ENCODE measurements at places on chromosomes 1 and 21. TPM values are rescaled to one million over a fixed set of nuclear protein-coding genes. Genes with fewer than 3 reads are reported as not detected.
A peak's percentile ranks its signal among the peaks of the same experiment; 100 is the strongest.

DNA sequence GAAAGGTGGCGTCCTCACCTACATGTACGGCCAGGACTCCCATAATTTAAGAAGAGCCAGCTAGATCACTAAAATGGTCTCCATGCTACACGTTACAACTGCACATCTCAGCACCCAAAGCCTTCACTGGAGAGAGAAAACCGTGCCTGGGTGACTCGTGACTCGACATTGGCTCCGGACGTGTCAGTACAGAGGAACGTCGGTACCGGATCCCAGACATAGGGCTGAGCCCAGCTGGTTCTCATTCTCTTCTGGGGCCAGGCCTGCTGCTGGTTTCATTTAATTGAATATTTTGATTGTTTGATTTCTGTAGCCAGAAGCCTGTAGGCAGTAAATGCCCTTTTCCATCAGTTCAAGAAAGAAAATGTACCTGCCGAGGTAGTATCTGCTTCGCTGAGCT lies 93.1 kb downstream of the HHIPL2 start:
- H3K36me3 ChIP-seq, result no peaks in the 10 kb centered on the region
- no peak overlapping the region for H3K27ac ChIP-seq
- no peak for DNase-seq
- H3K4me1 ChIP-seq, result peaks cover 9% of the 10 kb centered on the region
- no peaks in the 10 kb centered on the region for H3K27me3 ChIP-seq

- H3K36me3 ChIP-seq, result no peaks in the 10 kb centered on the region
- no peak for DNase-seq
- H3K4me1 ChIP-seq, result no peaks in the 10 kb centered on the region
- H3K4me3 ChIP-seq, result no peak overlapping the region
These were observed 14.7 kb downstream of the NMNAT2 start for GRCh38 chr1:183403498-183403897.

- no peaks in the 10 kb centered on the region for H3K27me3 ChIP-seq
- H3K4me1 ChIP-seq, result peaks cover 6% of the 10 kb centered on the region
These were observed 7.0 kb downstream of the PTCH2 start for GRCh38 chr1:44835738-44836675.

DNA sequence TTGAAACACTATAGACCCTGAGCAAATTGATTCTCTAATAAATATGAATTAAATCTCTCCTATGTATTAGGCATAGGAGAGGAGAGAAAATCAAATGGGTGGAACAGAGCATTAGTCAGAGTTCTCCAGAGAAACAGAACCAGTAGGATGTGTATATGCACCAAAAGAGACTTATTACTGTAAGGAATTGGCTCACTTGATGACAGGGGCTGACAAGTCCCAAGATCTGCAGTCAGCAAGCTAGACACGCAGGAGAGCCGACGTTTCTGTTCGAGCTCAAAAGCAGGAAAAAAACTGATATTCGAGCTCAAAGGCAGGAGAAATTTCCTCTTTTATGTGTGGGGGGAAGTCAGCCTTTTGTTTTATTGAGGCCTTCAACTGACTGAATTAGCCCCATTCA lies 259.2 kb upstream of the KAZN start:
- no peaks in the 10 kb centered on the region for H3K4me1 ChIP-seq
- no peak overlapping the region for H3K4me3 ChIP-seq
- H3K27me3 ChIP-seq, result no peaks in the 10 kb centered on the region
- DNase-seq, result no peak
- H3K36me3 ChIP-seq, result no peaks in the 10 kb centered on the region
- H3K27ac ChIP-seq, result no peak overlapping the region

DNA sequence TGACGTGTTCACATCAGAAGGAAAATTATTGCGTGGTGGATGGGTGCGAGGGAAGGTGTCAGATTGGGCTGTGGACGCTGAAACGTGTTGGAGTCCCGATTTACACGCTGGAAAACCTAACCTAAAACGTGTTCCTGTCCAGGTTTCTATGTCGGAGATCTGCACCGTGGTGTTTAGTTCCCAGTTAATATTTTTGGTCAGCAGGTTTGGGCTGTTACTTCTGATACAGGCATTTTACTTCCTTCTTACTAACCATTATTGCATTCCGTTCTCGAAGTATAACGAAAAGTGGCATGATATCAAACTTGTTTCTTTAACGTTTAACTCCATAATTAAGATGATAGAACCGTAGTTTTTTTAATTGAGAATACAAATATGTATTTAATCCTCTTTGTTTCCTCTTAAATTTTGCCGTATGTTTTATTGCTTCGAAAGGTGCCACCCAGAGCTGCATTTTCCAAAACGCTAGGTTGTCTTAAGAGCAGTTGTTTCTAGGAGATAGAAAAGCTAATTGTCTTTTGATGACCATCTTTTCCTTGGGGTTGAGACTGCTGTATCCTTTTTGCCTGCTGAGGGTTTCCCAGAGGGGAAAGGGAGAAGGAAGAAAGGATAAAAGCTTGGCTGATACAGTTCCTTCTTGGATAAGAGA lies 1.3 kb downstream of the ADARB1 start:
- H3K4me1 ChIP-seq, result peaks cover 54% of the 10 kb centered on the region
- H3K27me3 ChIP-seq, result no peaks in the 10 kb centered on the region
- DNase-seq, result no peak
- no peak overlapping the region for H3K27ac ChIP-seq
- no peaks in the 10 kb centered on the region for H3K36me3 ChIP-seq
- H3K4me3 ChIP-seq, result peak overlapping the region; percentile 49

DNA sequence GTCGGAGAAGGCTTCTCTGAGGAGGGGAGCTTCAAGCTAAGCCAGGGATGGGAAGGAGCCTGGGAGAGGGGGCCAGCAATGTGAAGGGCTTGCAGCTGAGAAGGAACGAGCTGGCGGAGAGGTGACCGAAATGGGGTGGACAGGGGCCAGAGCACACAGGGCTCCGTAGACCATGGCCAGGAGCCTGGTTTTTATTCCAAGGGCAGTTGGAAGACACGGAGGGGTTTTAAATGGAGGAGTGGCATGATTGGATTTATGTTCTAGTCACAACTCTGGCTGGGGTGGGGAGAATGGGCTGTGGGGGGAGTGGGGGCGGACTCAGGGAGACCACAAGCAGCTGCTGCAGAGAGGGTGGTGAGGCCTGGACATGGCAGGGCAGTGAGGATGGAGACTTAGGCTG lies 5.1 kb upstream of the EPS8L3 start:
- DNase-seq, result peak; percentile 4
- no peak overlapping the region for H3K4me3 ChIP-seq
- H3K4me1 ChIP-seq, result peaks cover 6% of the 10 kb centered on the region
- no peak overlapping the region for H3K27ac ChIP-seq

DNA sequence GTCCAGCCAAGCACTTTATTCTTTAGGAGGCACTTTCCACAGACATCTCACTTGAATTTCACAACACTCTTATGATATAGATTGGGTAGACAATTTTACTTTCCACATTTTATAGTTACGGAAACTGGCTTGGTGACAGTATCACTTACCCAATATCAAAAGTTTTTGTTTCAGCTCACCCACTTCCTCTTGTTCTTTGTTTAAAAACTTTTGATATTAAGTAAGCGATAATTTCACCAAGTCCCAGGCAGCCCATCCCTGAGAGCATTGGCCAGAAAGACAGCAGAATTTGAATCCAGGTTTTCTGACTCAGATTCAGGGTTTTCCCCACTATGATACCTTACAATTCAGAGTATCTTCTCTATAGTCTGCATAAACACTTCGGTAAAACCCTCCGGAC lies 60.0 kb downstream of the LRIG2 start:
- no peak for DNase-seq
- no peak overlapping the region for H3K4me3 ChIP-seq
- H3K36me3 ChIP-seq, result no peaks in the 10 kb centered on the region
- H3K4me1 ChIP-seq, result peaks cover 3% of the 10 kb centered on the region

- H3K4me1 ChIP-seq, result peaks cover 28% of the 10 kb centered on the region
- peaks cover 35% of the 10 kb centered on the region for H3K27me3 ChIP-seq
- H3K36me3 ChIP-seq, result no peaks in the 10 kb centered on the region
- peak; percentile 58 for DNase-seq
- H3K27ac ChIP-seq, result peak overlapping the region; percentile 76
These were observed 569 bp downstream of the ATF3 start for GRCh38 chr1:212608959-212609700.

DNA sequence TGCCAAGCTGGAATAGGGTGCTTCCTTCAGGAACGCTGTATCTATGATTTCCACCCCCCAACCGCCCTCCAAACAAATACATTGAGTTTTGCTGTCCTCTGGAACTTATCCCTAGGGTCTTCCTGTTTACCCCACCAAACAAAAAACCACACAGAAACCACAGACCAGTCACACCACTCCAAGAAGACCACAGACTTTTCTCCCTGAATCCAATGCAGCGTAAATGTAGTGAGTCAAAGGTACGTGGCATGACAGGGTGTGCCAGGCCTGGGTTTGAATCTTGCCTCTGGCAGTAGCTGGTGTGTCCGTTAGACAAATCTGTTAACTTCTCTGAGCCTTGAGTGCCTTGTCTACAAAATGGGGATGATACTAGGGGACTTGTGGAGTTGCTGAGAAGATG lies 27.8 kb downstream of the ASAP3 start:
- no peaks in the 10 kb centered on the region for H3K27me3 ChIP-seq
- no peaks in the 10 kb centered on the region for H3K36me3 ChIP-seq
- H3K4me3 ChIP-seq, result no peak overlapping the region
- no peak overlapping the region for H3K27ac ChIP-seq
- H3K4me1 ChIP-seq, result peaks cover 11% of the 10 kb centered on the region

- no peak overlapping the region for H3K4me3 ChIP-seq
- no peak for DNase-seq
- H3K4me1 ChIP-seq, result peaks cover 5% of the 10 kb centered on the region
- H3K27ac ChIP-seq, result no peak overlapping the region
These were observed 6.2 kb upstream of the PEAR1 start for GRCh38 chr1:156887317-156887716.

DNA sequence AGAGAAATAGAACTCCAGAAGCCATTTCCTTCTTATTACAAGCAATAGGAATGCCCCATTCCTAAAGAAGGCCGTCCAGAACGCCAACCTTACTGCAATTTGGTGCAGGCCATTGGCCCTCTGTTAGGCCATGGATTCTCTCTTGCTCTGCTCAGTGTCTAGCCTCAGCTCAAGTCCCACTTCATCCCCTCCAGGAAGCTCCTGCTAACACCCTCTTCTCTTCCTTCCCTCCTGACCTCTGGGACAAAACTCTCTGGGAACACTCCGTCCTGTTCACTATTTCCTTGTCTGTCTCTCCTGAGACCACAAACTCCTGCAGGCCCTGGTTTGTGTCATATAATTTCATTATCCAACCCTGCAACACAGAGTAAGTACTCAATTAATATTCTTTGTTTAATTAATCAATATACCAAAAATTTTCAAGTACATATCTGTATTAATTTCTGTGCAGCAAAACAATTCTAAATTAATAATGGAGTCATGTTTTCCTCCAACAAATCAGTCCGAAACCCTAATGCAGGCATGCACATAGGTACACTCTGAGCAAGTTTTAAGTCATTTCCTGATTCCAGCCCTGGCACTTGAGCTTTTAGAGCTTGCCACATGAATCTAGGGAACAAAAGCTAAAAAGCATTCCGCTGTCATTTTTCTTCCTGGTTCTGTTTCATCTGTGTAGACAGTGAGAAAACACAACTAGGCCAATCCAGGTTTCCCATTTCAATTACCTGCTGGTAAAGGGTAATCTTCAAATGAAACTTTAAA lies 245.3 kb downstream of the SETD4 start:
- H3K27ac ChIP-seq, result no peak overlapping the region
- no peak overlapping the region for H3K4me3 ChIP-seq
- no peaks in the 10 kb centered on the region for H3K27me3 ChIP-seq
- no peaks in the 10 kb centered on the region for H3K36me3 ChIP-seq
- DNase-seq, result no peak

DNA sequence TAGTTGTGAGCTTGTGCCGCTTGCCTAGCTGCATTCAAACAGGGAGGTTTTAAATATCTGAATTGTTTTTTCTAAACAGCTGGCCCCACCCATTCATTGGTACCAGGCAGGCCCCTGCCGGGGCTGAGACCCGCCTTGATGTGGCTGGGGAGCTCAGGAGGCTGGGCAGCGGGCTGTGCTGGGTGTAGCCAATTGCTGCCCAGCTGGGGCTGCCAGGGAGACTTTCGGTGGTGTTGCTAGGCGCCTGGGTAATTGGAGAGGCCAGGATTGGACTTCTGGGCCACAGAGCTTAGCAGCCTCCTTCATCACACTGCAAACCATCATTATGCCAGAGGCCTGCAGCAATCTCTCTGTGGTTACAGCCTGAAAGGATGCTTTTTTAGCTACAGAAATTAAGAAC lies 12.2 kb downstream of the RHBDL2 start:
- no peak overlapping the region for H3K27ac ChIP-seq
- no peak overlapping the region for H3K4me3 ChIP-seq
- H3K36me3 ChIP-seq, result no peaks in the 10 kb centered on the region
- no peaks in the 10 kb centered on the region for H3K4me1 ChIP-seq

GRCh38 chr1:119004781-119005180 lies 16.6 kb upstream of the TBX15 start:
- peaks cover 68% of the 10 kb centered on the region for H3K27me3 ChIP-seq
- no peak for DNase-seq
- H3K27ac ChIP-seq, result no peak overlapping the region
- H3K36me3 ChIP-seq, result no peaks in the 10 kb centered on the region
- no peak overlapping the region for H3K4me3 ChIP-seq

Gene PRDX1
- 24.8 TPM for total RNA-seq

Gene F13B
- total RNA-seq, result not detected

Gene NBPF10
- total RNA-seq, result 4.9 TPM

Gene PLA2G2D
- total RNA-seq, result not detected

Gene SH3BP5L
- 19.0 TPM for total RNA-seq

Gene TRAF5
- 55.6 TPM for total RNA-seq

Gene MATN1
- 1.2 TPM for total RNA-seq

Measured in natural killer cell (primary cell).